ENCODE measurements at places on chromosomes 11 and 22.
A peak's percentile ranks its signal among the peaks of the same experiment; 100 is the strongest.

DNA sequence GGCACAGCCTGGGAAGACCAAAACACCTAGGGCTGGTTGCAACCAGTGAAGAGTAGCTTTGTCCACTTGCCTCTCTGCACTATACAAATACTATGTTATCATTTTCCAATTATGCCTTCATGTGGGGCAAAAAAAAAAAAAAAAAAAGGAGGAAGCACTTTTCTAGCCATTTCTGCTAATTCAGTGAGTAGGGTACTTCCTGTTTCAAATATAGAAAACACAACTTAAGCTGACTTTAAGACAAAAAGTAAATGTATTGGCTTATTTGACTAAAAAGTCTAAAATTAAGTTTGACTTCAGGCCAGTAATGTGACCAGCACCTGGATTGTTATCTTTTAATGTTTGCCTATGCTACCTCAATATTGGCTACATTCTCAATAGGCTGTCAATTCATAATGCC lies 15.3 kb downstream of the CCDC73 start:
- H3K36me3 ChIP-seq: no peaks in the 10 kb centered on the region
- H3K4me3 ChIP-seq: no peak overlapping the region
- no peak overlapping the region for H3K27ac ChIP-seq
- peaks cover 8% of the 10 kb centered on the region for H3K27me3 ChIP-seq
- no peak for DNase-seq

GRCh38 chr11:113015098-113015455 lies 53.9 kb downstream of the NCAM1 start:
- H3K4me1 ChIP-seq: peaks cover 39% of the 10 kb centered on the region
- H3K36me3 ChIP-seq: no peaks in the 10 kb centered on the region
- DNase-seq: no peak
- H3K27me3 ChIP-seq: no peaks in the 10 kb centered on the region
- H3K27ac ChIP-seq: no peak overlapping the region

- H3K4me1 ChIP-seq: peaks cover 53% of the 10 kb centered on the region
- peak overlapping the region; percentile 52 for H3K4me3 ChIP-seq
- no peaks in the 10 kb centered on the region for H3K27me3 ChIP-seq
- H3K27ac ChIP-seq: peak overlapping the region; percentile 66
Measured at GRCh38 chr11:117931331-117931950, 2.2 kb upstream of the TMPRSS13 start.

DNA sequence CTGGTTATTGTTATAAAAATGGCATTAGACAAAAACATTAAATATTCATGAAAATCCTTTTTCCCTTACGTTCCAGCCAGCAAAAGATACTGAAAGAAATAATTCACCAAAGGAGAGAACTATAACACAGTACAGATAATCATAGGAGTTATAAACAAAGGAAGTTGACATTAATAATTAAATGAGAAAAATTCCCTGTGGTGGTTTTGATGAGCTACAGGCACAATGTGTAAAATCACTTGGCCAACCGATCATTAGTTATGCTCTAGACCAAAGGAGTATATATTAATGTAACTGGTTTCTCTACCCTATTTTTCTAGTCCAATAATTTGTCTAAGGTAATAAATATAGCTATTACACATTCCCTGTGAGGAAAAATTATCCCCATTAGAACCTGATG lies 534.7 kb downstream of the CNTN5 start:
- H3K27me3 ChIP-seq: no peaks in the 10 kb centered on the region
- H3K4me3 ChIP-seq: no peak overlapping the region
- no peaks in the 10 kb centered on the region for H3K4me1 ChIP-seq
- DNase-seq: no peak
- H3K36me3 ChIP-seq: no peaks in the 10 kb centered on the region

All from natural killer cell treated with Interleukin-12 subunit alpha and Interleukin-12 subunit beta and Interleukin-15 and Interleukin-18, amount 100 ng/mL, for 72 hours (primary cell).